Osteoblast (primary cell): ENCODE measurements at places on chromosomes 4 and X. TPM values are rescaled to one million over a fixed set of nuclear protein-coding genes. Genes with fewer than 3 reads are reported as not detected.

DNA sequence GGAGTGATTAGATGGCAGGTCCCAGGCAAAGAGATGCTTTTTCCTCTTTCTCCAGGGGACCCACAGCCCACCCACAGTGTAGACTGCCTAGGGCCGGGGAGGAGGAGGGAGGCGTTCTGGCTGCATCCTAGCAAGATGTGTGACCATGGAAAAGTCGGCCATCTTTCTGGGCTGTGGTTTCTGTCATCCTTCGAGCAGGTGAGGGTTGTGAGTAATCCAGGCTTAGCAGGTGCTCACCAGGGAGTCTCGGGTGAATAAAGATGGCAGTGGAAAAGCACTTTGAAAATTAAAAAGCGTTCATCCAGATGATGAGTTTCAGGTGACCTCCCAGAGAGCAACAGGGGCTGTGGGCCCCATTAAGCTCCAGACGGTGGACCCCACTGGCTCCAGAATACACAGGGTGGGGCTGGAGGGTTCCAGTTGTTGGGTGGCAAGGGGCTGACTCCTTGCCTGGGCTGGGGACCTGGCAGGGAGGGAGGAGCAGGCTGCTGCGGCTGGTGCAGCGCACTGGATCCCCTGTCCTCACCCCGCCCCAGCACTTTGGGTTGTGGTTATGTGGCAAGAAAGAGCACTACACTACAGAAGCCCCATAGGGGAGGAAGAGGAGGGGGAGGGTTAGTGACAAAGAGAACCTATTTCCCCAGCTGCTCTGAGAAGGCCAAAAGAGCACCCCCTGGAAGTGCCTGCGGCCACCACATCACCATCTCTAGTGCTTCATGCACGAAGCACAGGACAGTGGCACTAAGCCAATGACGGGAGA, 23.7 kb downstream of the ELF4 start:
- H3K4me3 ChIP-seq, result no peak overlapping the region
- no peaks in the 10 kb centered on the region for H3K27me3 ChIP-seq
- peaks cover 10% of the 10 kb centered on the region for H3K4me1 ChIP-seq
- peak; percentile 53 for DNase-seq
- H3K36me3 ChIP-seq, result no peaks in the 10 kb centered on the region

DNA sequence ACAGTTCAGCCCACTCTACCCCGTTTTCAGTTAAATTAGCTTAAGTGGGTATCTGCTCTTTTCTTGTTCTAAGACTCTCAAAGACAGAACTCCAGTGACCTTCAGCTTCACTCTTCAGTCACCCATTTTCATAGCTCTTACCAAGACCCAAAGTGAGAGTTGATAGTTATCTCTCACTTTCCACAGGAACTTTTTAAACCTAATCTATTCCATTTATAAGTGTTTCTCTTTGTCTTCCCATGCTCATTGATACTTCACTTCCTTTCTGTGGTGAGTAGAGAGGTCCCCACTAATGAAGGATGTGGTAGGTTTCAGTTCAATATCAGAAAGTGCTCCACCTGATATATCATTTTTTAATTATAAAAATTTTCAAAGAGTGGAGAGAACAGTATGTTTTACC, 33.4 kb downstream of the COX18 start:
- DNase-seq, result no peak
- H3K4me1 ChIP-seq, result no peaks in the 10 kb centered on the region
- no peak overlapping the region for H3K4me3 ChIP-seq
- no peak overlapping the region for H3K27ac ChIP-seq

DNA sequence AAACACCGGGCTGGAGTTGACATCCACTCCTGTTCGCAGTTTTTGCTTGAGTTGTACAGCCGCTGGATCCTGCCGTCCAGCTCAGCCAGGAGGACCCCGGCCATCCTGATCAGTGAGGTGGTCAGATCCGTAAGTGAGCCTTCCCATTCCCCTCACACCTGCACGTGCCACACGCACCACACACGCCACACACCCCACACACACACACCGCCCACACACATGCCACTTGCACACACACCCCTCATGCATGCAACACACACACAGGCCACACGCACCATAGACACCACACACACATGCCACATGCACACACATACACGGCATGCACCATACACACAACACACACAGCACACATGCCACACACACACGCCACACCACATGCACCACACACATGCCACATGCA, 20.1 kb upstream of the MSANTD1 start:
- no peaks in the 10 kb centered on the region for H3K4me1 ChIP-seq
- no peak overlapping the region for H3K4me3 ChIP-seq
- H3K27ac ChIP-seq, result no peak overlapping the region
- peak; percentile 43 for DNase-seq

GRCh38 chr4:108346818-108347210, 178.1 kb upstream of the LEF1 start:
- peaks cover 14% of the 10 kb centered on the region for H3K4me1 ChIP-seq
- H3K4me3 ChIP-seq, result no peak overlapping the region
- no peak for DNase-seq
- no peaks in the 10 kb centered on the region for H3K36me3 ChIP-seq
- H3K27ac ChIP-seq, result peak overlapping the region; percentile 35

DNA sequence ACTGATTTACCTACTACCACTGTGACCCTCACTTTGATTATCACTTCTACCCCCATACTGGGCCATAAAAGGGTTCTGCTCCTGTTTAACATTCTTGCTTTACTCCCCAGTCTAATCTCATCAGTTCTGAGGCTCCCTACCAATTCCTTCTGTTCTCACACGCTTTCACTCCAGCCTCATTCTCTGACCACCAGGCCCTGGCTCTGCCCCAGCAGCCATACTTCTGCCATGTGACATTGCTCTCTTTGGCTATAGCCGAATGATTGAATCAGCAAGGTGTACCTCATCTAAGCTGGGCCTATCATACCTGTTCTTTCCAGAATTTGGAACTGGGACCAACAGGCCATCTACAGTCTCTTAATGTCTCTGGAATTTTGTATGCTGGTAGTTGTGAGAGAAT, 14.4 kb upstream of the ELF2 start:
- H3K36me3 ChIP-seq, result no peaks in the 10 kb centered on the region
- H3K27ac ChIP-seq, result no peak overlapping the region
- no peaks in the 10 kb centered on the region for H3K4me1 ChIP-seq
- no peak for DNase-seq
- H3K27me3 ChIP-seq, result no peaks in the 10 kb centered on the region
- no peak overlapping the region for H3K4me3 ChIP-seq

- no peak overlapping the region for H3K27ac ChIP-seq
- no peak for DNase-seq
- H3K27me3 ChIP-seq, result peaks cover 3% of the 10 kb centered on the region
- no peaks in the 10 kb centered on the region for H3K4me1 ChIP-seq
- no peak overlapping the region for H3K4me3 ChIP-seq
- H3K36me3 ChIP-seq, result no peaks in the 10 kb centered on the region
Measured at GRCh38 chr4:102451266-102451665, 49.9 kb upstream of the NFKB1 start.

GRCh38 chrX:48532161-48532560, 7.4 kb upstream of the TBC1D25 start:
- peak overlapping the region; percentile 49 for H3K27ac ChIP-seq
- H3K36me3 ChIP-seq, result peaks cover 2% of the 10 kb centered on the region
- no peak overlapping the region for H3K4me3 ChIP-seq
- DNase-seq, result no peak

DNA sequence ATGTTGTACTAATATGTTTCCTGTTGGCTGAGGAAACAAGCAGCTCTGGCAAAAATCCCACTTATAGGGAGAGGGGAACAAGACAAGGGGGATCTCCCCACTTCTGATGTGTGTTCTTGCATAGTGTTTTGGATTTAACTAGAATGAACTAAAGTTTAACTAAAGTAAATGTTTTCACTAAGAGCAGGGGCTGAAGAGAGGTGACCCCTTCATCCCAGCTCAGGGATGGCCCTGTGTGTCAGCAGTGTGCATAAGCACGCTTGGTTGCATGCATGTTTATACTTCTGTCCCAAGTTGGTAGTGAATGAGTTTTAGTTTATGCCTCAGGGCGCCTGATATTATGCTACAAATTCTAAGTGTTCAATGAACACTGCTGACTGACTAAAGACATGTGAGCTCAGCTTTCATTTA, 169.4 kb downstream of the MGST2 start:
- DNase-seq, result no peak
- no peaks in the 10 kb centered on the region for H3K36me3 ChIP-seq
- H3K27ac ChIP-seq, result no peak overlapping the region
- peaks cover 2% of the 10 kb centered on the region for H3K27me3 ChIP-seq
- H3K4me3 ChIP-seq, result no peak overlapping the region
- H3K4me1 ChIP-seq, result no peaks in the 10 kb centered on the region

DNA sequence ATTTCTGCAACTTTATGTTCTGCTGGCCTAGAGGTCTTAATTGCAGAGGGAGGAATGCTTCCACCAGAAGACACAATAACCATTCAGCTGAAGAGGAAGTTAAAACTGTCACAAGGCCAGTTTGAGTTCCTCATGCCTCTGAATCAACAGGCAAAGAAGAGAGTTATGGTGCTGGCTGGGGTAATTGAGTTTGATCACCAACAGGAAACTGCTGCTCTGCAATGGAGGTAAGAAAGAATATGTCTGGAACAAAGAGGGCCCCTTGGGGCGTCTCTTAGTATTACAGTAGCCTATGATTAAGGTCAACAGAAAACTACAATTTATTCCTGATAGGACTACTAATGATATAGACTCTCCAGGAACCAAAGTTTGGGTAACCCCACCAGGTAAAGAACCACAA, 744.0 kb downstream of the FSTL5 start:
- no peaks in the 10 kb centered on the region for H3K4me1 ChIP-seq
- no peak overlapping the region for H3K4me3 ChIP-seq
- no peak for DNase-seq

- H3K36me3 ChIP-seq, result no peaks in the 10 kb centered on the region
- no peaks in the 10 kb centered on the region for H3K4me1 ChIP-seq
- no peaks in the 10 kb centered on the region for H3K27me3 ChIP-seq
- no peak overlapping the region for H3K27ac ChIP-seq
- DNase-seq, result no peak
Measured at GRCh38 chr4:42720533-42720932, 63.6 kb upstream of the ATP8A1 start.

DNA sequence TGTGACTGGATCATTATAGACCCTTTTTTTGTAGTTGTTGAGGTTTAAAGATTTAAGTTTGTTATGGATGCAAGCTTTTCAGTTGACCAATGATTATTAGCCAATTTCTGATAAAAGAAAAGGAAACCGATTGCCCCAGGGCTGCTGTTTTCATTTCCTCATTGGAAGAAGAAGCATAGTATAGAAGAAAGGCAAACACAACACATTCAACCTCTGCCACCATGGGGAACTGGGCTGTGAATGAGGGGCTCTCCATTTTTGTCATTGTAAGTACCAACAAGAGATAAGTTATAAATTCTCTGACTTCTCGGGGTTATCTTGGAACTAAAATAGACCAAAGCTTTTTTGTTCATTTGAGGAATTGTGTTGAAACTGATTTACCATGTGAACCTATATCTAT, at the start of gene CYBB:
Gene CYBB (plus strand): TSS at position 203 of the 400 bp plus-strand sequence. CDS start 19 bp downstream, at position 222.
- no peaks in the 10 kb centered on the region for H3K27me3 ChIP-seq
- no peak within 1 kb of the TSS for H3K4me3 ChIP-seq
- no peak within 1 kb of the TSS for H3K27ac ChIP-seq
- H3K4me1 ChIP-seq, result no peaks in the 10 kb centered on the region
- no peaks in the 10 kb centered on the region for H3K36me3 ChIP-seq

DNA sequence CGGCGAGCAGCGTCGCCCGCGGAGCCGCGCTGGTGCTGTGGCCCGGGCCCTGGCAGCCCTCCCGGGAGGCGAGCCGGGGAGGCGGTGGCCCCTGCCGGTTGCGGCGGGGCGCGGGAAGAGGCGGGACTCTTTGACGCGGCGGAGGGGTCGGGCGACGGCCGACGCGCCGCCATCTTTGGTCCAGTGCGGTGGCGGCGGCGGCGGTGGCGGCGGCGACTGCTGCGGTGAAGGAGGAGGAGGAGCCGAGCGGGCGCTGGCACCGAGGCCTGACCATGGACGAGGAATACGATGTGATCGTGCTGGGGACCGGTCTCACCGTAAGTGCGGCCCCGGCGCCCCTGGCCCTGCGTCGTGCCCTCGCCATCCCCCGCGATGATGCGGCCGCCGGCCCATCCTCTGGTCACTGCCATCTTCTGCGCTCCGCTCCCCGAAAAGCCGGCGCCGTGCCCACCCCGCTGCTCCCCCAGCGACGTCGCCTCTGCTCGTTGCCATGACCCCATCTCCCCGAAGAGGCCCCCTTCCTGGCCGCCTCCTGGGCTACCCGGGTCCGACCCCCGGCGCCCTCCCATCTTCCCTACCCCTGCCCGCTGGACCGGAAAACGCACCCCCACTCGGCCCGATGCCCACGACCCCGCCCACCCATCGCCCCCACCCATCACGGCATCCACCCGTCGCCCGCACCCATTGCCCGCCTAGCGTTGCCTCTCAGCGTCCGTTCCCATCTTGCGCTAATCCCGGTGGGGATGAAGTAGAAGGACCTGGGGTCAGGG, at the start of gene GDI1:
Gene GDI1 (plus strand): TSS at position 172 of the 770 bp plus-strand sequence. CDS start 101 bp downstream, at position 273.
- H3K4me1 ChIP-seq, result peaks cover 9% of the 10 kb centered on the region
- H3K27ac ChIP-seq, result no peak within 1 kb of the TSS

- H3K4me3 ChIP-seq, result no peak overlapping the region
- no peaks in the 10 kb centered on the region for H3K4me1 ChIP-seq
- no peak overlapping the region for H3K27ac ChIP-seq
- no peaks in the 10 kb centered on the region for H3K36me3 ChIP-seq
- no peak for DNase-seq
- H3K27me3 ChIP-seq, result peaks cover 21% of the 10 kb centered on the region
Measured at GRCh38 chrX:101744085-101744484, 84.4 kb upstream of the ARMCX2 start.

- H3K27me3 ChIP-seq, result no peaks in the 10 kb centered on the region
- H3K36me3 ChIP-seq, result no peaks in the 10 kb centered on the region
- H3K4me3 ChIP-seq, result no peak overlapping the region
- H3K27ac ChIP-seq, result no peak overlapping the region
Measured at GRCh38 chr4:61068745-61069144, 131.4 kb upstream of the ADGRL3 start.

DNA sequence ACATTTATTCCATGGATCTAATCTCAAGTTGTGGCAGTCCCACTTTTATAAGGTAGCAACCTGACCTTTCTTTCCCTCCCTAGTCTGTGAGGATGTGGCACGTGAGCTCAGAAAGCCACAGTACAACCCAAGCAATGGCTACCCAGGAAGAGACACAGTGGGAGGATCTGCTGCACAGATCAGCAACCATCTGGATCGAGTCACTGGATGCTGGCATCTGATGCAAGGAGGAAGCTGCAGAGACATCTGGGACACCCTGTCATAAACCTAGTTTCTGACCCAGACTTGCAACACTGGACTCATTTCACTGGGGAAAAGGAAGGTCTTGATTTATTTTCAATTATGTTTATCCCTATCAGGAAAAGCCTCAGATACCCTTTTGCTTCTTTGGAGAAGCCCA, 327.1 kb downstream of the PAPSS1 start:
- peak overlapping the region; percentile 4 for H3K4me3 ChIP-seq
- DNase-seq, result no peak
- no peak overlapping the region for H3K27ac ChIP-seq
- H3K27me3 ChIP-seq, result no peaks in the 10 kb centered on the region
- no peaks in the 10 kb centered on the region for H3K36me3 ChIP-seq
- no peaks in the 10 kb centered on the region for H3K4me1 ChIP-seq

GRCh38 chr4:152106113-152106763, 345.4 kb upstream of the GATB start:
- H3K27ac ChIP-seq, result peak overlapping the region; percentile 83
- DNase-seq, result peak; percentile 94
- no peak overlapping the region for H3K4me3 ChIP-seq
- H3K27me3 ChIP-seq, result no peaks in the 10 kb centered on the region
- peaks cover 19% of the 10 kb centered on the region for H3K4me1 ChIP-seq

Gene AFP
- not detected in 2 replicates for total RNA-seq

Gene SOX3
- not detected in 2 replicates for total RNA-seq

Gene SERPINA7
- not detected in 2 replicates for total RNA-seq
